NCI-H2171 treated with DMSO at 0.1 percent for 48 hours (cell line): ENCODE measurements at places on chromosomes 3 and 15.
A peak's percentile ranks its signal among the peaks of the same experiment; 100 is the strongest.

GRCh38 chr3:63975723-63976122 lies 47.6 kb downstream of the PSMD6 start:
- no peak for DNase-seq

- DNase-seq = no peak
Measured at GRCh38 chr15:77276943-77277342, 143.0 kb downstream of the PEAK1 start.

DNA sequence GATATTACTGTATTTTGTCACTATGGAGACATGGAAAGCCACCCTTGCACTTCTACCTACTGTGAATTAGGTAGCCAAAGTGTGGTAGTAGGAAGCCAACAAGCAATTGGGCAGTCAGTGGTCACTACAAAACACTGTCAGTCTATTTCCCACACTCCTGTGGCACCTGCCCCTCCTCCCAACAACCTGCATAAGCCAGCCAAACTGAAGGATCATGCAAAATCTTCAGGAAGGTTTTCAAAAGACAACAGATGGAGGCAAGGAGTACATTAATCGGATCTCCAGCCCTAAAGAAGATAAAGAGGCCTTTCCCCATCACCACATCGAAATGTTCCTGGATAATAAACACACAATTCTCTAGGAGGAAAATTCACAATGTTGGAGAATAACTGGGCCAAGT lies 11.9 kb downstream of the POMGNT2 start:
- DNase-seq = no peak

DNA sequence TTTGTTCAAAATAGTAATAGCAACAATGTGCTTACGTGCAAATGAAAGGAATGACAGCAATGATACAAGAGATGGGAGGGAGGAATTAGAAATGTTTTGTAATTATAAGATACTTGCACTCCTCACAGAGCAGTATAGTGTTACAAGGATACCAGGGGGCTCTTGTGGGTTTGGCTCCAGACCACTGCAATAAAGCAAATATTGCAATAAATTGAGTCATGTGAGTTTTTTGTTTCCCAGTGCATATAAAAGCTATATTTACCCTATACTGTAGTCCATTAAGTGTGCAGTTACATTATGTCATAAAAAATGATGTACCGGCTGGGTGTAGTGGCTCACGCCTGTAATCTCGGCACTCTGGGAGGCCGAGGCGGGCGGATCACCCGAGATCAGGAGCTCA lies 864.3 kb downstream of the NSUN3 start:
- peak; percentile 16 for DNase-seq

DNA sequence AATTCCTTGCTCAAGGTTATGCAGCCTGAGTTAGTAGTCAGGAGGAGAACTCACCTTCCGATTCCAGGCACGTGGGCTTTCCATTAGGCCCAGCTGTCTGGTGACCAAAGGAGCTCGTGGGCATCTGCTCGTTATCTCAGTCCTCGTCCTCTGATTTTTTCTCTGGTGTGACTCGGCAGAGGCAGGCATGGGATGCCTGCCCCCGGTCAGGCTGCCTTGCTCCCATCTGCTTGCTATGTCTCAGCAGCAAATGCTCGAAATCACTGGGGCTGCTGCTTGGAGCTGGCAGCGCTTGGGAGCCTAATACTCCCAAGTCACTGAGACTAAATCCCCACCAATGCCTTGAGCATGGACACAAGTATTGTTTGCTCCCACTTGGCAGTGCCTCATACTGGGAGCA lies 84.5 kb upstream of the NMNAT3 start:
- peak; percentile 46 for DNase-seq

- DNase-seq = no peak
Measured at GRCh38 chr3:166663194-166663593, 716.9 kb downstream of the ZBBX start.

DNA sequence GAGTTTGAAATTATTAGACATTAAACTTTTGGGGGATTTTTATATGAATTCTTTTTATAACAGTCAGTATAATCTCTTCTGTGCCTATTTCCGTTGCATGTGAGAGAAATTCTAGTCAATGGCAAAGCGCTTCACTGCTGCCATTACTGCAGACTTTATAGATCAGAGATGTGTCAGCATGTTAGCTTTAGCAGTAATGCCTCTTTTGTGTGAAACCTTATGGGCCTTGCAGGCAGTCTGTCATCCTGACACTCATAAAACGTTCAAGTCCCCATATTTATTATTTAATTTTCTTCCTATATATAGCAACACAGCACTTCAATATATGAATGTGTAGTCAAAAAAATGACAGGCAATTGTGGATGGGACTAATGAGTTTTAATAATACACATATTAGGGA lies 191.0 kb downstream of the NLGN1 start:
- no peak for DNase-seq

DNA sequence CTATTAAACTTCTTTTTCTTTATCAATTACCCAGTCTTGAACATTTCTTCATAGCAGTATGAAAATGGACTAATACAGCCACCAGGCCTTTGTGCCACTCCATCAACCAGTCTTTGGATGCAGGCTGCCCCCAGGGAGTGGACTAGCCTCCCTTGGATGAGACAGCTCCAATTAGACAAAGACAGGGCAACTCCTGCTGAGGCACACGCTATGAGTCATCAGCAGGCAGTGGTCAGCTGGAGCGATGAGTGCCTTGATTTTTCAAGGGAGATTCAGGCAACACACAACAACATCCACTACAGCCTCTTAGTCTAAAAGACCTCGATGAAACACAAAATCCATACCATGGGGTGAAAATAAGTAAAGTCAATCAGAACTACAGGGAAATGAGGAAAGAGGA lies 160.1 kb downstream of the ARRDC4 start:
- no peak for DNase-seq

DNA sequence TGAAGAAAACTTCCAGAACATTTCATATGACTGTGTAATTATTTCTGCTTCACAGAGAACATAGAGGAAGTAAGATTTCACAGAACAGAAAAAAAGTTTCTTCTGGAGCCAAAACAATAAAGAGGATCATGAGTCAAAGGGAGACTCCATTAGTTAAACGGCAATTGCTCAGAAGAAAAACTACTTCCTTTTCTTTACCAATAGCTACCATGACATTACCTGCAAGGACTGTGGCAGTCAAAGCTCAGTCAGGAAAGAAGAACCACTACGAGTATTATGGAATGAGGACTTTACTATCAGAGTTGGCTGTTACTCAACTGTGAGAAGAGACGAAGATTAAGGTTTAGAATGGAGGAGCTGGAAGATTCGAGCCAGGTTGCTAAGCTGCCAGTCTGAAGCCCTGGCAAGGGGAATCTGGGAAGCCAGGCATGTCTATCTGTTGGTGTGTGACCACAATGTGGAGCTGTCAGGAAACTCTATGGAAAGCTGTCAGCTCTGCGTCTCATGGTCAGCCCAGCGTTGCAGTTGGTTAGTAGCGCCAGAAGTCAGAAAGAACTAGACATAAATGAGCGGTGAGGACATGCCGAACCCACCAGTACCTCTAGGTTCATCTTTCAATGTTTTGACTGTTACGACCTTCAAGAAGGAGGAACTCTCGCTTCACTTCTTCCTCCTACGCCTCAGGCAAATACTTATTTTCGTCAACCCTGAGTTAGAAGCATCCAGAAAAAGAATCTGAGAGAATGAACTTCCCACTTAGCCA lies 604.3 kb downstream of the FGF12 start:
- no peak for DNase-seq

GRCh38 chr3:116643001-116643400 lies 66.6 kb upstream of the TUSC7 start:
- no peak for DNase-seq

DNA sequence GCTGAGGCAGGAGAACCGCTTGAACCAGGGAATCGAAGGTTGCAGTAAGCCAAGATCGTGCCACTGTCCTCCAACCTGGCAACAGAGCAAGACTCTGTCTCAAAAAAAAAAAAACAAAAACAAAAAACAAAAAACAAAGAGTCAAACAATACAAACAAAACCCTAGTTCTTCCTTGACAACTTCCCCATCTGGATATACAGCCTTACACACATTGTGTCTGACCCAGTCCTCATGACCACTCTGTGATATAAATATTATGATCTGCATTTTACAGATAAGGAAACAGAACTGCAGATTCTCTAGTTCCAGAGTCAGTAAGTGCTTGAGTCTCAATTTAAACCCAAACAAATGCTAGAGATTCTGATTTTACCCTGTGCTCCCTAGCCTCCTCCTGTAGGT lies 4.8 kb upstream of the ESYT3 start:
- no peak for DNase-seq

GRCh38 chr3:10982782-10983181 lies 9.8 kb upstream of the SLC6A1 start:
- no peak for DNase-seq

- DNase-seq = no peak
Measured at GRCh38 chr3:70780790-70781189, 468.4 kb upstream of the MDFIC2 start.

DNA sequence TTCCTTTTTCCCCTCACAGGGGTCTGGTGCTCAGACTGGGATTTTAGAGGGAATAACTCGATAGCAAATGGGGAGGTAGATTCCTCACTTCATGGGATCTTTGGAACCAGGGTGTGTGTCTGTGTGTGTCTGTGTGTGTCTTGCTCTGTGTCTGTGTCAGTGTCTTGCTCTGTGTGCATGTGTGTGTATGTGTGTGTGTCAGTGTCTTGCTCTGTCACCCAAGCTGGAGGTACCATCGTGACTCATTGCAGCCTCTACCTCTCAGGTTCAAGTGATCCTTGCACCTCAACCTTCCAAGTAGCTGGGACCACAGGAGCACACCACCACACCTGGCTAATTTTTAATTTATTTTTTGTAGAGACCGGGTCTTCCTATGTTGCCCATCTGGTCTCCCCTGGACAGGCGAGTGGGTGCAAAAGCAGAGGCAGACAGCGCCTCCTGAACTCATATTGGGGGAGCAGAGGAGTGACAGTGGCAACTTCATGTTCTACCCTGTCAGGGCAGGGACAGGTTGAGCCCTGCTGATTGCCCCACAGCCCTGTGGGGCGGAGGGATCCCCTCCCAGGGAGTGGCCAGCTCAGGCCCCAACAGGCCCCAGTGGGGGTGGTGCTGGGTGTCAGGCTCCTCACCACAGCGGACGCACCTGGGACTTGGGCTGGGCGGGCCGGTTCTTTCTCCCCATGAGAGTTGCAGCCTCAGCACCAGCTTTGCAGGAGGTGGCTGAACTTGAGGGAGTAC lies 10.4 kb upstream of the SEMA4B start:
- no peak for DNase-seq

DNA sequence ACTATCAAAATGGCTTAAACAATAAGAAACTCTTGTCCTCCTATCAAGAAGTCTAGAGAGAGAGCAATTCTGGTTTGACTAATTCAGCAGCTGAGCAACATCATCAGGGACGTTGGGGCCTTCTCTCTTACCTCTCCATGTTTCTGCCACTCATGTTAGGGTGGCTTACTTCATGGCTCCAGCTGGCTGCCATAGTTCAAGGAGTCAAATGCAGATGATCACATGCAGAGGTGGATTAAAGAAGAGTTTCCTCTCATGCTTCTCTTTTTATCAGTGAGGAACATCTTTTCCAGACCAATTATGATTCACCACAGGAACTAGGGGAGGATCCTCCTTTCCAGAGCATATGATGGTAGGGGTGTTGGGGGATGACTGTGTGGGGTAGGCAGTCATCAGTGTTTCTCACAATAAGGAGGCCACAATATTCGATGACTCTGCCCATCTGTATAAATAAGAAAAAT lies 45.5 kb downstream of the NEK11 start:
- DNase-seq = no peak

DNA sequence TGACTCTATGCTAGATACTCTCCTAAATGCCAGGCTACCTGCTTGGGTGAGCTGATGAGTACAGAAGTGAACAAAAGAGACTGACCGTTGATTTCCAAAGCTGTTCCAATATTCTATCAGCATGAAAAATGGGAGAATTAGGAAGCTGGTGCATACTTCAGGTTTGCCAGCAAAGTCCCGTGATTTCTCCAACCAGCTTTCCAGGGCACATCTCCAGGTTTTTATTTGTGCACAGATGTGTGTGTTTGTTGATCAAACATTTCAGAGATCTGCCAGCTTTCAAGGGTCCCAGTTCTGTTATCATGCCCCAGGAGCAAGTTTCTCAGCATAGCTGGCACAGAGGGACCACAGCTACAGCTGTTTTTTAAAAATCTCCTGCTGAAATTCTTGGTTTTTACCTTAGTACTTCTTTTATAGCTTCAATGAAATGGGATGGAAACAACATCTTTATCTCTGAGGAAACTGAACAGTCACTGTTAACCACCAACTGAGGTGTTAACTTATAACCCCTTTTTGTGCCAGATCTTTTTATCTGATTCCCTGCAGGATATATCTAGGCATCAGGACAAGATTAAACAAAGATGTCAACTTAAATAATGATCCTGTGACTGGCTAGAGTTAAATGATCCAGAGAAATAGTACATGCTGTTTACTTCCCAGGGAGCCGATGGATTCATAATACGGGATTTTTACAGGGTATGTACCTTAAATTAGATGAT lies 380.8 kb downstream of the GRM7 start:
- no peak for DNase-seq

DNA sequence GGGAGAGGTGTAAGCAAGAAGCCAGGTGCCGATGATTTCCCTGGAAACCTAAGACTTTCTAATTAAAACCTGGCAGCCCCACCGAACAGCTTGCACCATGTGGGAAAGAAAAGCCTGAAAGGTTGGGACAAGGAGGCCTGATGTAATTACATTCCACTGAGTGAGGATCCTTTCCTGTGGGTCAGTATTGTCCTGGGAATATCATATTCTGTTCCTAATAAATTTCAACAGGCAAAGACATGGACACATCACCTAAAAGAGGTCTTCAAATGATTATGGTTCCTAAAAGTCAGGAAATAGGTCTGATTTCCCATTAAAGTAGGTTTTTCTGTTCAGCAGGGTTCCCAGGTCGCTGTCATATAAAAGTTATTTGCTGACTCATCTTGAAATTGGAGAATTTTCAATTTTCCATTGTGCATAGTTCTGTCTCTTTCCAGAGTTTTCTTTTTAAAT lies 58.5 kb downstream of the DUT start:
- DNase-seq = peak; percentile 71

GRCh38 chr3:96072226-96072625 lies 742.2 kb upstream of the EPHA6 start:
- no peak for DNase-seq

GRCh38 chr3:191455257-191455952 lies 5.6 kb upstream of the PYDC2 start:
- DNase-seq = no peak

DNA sequence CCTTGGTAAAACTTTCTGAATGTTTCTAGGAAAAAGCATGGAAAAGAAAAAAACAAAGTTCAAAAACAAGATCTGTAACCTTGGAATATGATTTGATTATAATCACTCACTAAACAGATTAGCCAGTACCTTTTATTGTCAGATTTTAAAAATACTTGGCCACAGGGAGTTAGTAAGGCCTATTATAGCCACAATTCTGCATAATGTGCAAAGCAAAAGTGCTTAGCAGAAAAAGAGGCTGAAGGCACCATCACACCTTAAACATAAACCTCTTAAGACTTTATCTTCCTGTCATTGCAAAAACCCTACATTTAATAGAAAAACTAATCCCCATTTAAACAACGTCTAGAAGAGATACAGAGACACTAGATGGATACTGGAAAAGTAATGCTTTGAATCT lies 41.8 kb downstream of the CHSY1 start:
- DNase-seq = no peak

- no peak for DNase-seq
Measured at GRCh38 chr3:191894406-191894805, 433.4 kb downstream of the PYDC2 start.
